Hippocampal formation (tissue), 2 donors: ENCODE measurements at places on chromosomes 4 and X.

DNA sequence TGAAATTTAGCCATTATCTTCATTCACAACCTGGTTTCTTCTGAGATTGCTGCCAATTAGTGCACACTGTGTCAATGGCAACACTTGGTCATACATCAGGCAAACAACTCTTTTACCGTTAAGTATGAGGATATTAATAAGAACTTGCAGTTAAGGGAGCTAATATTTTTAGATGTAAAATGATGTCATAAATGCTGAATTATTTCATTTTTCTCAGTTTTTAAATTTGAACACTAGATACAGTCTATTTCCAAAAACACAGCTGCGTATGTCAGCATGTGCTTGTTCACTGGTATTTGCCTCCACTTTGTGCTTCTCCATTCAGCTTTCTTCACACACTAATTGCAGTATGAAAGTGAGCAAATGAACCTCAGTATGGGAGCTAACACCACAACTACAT, 1.6 kb downstream of the KLHL13 start:
- DNase-seq = no peak

DNA sequence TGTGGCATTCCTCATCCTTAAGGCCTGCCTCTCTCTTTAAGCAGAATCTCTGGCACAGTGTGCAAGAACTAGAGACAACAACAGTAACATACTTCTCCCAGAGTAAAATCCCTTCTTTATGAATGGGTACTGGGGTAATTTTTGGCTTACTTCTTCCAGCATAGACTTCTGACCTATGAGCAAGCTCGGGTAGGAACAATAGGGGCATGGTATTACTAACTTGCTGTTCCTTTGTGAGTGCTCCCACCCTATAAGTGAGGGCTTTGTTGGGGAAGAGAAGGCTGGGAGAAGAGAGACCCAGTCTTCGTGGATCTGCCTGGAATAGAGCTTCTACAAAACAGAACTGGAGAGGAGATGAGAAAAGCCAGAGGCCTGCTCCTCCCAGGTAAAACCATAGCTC, 30.2 kb downstream of the CLDN2 start:
- no peak for DNase-seq

DNA sequence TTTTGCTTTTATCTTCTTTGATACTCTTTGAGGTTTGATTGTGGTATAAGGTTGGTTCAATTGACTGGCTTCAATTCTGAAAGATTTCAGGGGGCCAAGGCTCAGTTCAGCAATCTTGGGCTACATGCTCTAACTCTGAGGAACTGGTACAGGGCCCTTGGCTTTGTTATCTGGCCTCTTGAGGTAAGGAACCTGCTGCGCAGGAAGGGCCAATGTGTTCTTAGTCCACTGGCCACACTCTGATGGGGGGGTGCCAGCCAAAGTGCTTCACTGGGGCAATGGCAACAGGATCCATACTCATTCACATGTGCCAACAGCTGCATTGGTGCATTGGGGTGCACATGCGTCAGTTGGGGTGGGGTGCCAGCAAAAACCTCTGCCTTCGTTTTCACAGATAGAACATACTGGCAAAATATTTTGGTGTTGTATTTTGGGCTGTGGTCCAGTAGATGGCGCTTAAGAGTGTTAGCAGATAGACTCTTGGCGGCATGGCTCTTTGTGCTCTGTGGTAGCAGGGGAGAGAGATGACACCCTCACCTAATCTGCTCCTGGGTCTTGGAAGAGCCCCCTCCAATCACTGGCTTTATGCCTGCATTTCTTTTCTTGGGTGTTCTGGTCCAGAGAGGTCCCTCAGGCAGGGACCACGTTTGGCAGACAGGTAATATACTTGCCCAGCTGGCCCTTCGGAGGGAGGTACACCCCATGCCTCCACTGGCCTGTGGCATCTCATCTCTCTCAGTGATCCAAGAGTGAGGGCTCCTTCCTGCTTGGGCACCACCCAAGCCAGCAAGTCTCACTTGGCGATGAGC, 42.9 kb downstream of the NDST3 start:
- no peak for DNase-seq

GRCh38 chr4:30005995-30006394, 714.2 kb upstream of the PCDH7 start:
- no peak for DNase-seq

- no peak for DNase-seq
These were observed 130.6 kb downstream of the FRYL start for GRCh38 chr4:48649505-48649904.

DNA sequence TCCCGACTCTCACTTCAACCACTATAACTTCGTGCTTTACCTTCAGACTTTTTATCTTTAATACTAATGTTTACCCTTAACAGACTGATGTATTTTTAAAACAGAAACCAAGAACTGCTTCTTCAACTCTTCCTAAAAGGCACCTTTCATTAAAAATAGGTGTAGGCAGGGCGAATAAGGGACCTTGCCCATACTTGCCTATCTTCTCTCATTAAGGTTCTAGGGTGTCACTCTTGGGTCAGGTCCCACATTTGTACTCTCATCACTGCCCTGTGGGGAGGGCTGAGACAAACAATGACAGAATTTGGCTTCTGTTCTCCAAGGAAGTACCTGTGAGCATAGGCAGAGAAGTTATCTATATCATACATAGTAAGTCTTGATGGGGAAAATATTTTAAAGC, 69.7 kb downstream of the ANKRD50 start:
- no peak for DNase-seq

DNA sequence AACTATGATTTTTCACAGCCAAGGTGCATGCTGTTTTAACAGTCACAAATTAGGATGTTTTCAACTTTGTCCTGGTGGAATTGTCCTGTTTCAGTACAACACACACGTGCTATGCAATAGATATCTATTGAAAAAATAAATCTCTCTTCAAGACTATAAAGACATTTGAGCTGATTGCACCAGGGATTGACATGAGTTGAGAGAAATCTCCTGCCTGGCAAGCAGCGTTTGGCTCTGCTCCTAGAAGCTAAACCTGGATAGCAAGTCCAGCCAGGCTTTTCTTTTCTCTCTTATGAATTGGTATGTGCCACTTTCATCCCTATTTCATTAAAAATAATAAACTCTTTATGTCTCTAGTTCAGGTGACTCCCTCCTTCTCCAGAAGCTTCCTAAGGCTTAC, 16.6 kb upstream of the NPNT start:
- DNase-seq = no peak

DNA sequence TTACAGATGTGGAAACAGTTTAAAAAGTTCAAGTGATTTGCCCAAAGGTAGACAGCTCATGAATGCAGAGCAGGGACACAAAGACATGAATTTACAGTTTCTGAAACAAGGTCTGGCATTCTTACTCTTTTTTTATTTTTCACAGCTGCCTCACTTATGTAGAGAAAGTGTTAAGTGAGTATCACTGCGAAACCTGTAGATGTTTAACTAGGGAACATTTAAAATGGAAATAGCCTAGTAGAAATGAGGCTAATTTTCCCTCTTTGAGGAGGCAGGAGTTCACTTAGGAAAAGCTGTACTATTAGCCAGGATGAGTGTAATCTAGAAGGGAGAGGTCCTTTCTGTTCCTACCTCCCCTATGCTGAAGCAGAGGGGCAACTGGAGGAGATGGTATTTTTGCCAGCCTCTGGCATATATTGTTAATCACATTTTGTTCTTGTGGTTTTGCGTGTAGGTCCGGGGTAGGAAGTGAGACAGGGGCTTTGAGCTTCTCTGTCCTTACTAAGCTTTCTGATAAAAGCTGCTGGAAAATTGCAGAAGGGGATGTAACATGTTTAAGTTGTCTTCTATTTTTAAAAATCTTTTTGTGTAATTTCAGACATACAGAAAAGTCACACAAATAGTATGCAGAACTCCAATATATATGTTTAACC, 492.8 kb upstream of the NR3C2 start:
- no peak for DNase-seq
